ENCODE measurements at places on chromosomes 11 and 22.

GRCh38 chr11:66852466-66853241 lies 4.2 kb upstream of the LRFN4 start:
- DNase-seq, result no peak

GRCh38 chr22:46448333-46448732 lies 89.1 kb downstream of the CELSR1 start:
- DNase-seq, result no peak

GRCh38 chr11:80155412-80156017 lies 714.7 kb upstream of the TENM4 start:
- DNase-seq, result peak; percentile 14

DNA sequence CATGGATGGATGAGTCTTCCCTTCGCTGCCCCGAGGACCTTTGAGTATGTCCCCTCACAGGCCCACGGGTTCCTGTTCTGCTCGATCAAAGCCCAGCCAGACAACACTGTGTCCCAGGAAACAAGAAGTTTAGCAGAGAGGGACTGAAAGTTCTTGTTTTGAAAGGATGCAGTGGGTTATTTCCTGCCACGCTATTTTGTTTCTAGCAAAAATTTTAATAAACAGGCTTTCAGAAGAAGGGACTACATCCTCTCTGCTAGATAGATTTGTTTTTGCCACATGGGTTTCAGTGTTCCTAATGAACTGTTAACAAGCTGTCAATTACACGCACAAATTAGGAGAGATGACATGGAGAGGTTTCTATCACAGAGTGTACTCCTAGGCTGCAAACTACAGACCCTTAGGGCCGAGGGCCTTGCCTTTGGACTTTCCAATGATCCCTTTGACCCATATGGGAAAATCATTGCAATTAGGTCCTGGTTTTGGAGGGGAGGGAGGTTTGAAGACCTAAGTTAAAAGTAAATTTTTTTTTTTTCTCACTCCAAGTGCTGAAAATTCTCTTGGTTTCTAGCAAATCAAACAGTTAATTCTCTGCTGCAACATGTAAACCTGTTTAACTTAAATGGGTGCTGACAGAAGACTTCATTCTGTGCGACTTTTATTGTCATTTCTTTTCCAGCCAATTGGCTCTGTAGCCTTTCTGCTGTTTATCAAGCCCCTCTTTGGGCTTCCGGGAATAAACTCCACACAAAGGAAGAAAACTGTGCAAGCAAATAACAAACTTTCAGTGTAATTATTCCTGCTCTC lies 81.4 kb downstream of the RCN1 start:
- no peak for DNase-seq

- DNase-seq, result no peak
Measured at GRCh38 chr11:123209591-123209990, 14.5 kb upstream of the CLMP start.

DNA sequence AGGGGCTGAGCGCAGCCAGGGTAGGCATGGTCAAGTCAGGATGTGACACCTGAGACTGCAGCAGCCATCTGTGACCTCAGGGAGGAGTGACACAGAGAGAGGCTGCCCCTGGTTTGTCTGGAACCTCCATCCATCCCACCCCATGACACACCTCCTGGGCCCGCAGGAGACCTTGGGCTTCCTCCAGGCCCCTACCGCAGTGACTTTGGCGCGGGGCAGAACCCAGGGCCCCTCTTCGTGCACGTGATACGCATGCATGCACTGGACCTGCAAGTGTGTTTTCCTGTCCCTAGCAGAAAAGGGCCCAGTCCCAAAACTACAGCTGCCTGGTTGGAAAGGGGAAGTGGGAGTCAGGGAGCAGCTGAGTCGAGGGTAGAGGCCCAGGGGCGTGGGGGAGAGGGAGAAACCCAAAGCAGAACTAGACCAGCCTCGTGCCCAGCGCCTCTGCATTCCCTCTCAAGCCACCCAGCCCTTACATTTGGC lies 7.9 kb upstream of the CYTH4 start:
- DNase-seq, result no peak

DNA sequence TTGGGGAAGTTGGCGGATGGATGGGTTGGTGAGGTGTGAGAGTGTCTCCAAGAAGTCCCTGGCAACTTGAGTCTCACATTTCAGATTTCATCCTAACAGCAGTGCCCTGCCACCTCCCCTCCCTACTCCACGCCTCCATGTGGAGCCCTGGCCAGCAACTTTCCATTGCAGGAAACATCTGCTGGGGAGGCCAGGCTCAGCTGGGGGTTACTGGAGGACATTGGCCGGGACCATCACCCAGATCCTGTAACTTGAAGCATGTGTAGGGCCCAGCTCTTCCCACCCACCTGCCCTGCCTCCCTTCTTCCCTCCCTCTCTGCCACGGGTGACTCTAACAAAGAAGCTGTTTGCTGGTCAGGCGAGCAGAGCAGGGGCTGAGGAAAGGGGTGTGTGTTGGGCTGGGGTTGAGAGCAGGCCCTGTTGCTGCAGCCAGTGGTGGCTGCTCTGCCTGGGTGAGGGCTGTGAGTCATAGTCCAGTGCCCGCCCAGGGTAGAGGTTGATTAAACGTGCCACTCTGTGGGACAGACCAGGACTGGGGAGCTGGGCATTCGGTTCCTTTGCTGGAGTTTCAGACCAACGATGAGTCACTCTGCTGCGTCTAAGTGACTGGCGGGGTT lies 64.0 kb downstream of the SCN3B start:
- DNase-seq, result no peak

- DNase-seq, result peak; percentile 31
Measured at GRCh38 chr11:34890089-34890488, 26.1 kb downstream of the APIP start.

- DNase-seq, result peak; percentile 41
Measured at GRCh38 chr11:57641011-57641807, 8.5 kb downstream of the YPEL4 start.

DNA sequence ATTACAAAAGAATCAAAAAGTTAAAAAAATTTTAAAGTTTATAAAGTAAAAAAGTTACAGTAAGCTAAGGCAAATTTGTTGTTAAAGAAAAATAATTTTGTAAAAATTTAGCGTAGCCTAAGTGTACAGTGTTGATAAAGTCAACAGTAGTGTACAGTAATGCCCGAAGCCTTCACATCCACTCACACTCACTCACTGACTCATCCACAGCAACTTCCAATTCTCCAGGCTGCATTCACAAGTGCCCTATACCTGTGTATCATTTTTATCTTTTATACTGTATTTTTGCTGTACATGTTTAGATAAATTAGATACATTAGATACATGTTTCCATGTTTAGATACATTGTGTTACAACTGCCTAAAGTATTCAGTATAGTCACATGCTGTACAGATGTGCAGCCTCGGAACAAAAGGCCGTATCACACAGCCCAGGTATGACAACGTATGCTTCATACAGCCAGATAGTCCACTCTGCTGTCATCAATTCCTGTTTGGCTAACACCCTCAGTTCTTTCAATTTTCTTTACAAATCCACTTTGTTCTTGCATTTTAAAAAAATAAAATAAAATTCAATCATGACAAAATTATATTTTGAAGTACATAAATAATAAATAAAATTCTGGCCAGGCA lies 80.7 kb downstream of the RBFOX2 start:
- DNase-seq, result no peak

DNA sequence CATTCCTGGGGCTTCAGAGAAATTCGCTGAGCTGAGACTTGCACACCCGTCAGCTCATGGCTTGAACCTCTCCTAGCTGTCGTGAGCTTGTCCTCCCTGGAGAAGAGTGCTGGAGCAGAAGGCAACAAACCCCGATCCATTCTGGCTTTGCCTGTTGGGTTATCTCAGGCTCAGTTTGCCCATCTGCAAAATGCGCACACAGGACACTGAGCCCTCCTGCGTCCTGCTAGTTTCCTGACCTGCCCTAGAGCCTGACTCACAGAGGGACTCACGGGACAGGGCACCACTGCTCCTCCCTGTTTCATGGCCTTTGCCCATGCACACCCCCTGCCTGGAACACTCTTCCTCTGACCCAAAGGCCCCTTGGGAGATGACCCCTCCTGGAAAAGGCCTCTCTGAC lies 365.0 kb downstream of the MN1 start:
- DNase-seq, result no peak

DNA sequence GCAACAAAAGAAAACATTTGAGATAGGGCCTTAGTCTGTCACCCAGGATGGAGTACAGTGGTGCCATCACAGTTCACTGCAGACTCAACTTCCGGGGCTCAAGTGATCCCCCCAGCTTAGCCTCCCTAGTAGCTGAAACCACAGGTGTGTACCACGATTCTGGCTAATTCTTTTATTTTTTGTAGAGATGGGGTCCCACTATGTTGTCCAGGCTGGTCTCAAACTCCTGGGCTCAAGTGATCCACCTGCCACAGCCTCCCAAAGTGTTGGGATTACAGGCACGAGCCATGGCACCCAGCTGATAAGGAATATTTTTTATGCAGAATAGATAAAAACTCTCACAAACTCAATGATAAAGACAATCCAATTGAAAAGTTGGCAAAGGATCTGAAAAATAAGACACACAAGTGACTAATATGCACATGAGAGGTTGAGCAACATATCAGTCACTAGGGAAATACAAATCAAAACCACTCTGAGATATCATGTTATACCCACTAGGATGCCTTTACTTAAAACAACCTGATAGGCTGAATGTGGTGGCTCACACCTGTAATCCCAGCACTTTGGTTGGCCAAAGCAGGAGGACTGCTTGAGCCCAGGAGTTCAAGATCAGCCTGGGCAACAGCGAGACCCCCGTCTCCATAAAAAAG lies 33.9 kb upstream of the CLTCL1 start:
- DNase-seq, result no peak

DNA sequence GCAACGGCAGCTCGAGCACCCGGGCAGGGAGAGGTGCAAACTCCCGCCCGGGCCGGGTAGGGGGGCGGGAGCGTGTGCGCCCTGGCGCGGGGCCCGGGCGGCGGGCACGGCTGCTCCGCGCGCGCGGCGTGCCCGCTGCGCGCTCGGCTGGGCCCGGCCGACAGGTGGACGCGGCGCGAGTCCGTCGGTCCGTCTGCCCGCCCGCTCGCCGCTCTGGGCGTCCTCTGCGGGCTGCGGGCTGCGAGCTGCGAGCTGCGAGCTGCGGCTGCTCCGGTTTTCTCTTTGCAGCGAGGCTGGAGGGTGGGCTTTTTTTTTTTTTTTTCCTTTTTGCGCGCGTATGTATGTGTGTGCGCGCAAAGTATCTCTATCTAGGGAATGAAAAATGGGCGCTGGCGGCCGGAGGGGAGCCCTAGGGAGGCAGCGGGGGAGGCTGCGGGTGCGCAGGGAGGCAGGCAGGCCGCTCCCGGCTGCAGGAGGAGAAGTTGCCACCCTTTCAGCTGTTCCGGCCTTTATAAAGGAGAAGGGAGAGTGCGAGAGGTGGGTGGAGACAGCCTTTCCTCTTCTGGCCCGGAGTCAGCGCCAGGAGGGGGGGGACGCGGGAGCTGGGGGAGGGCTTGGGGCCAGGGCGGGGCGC lies at the start of gene PDGFB:
TSS of gene PDGFB (minus strand) at position 487 of the 634 bp plus-strand sequence. CDS start 1,019 bp downstream, outside the sequence.
- DNase-seq, result peak; percentile 47
